ENCODE measurements at places on chromosomes 12 and 14.

GRCh38 chr14:32824195-32824594 is 114.5 kb upstream of the NPAS3 start:
- no peak for DNase-seq

GRCh38 chr12:4450551-4451112 is 5.0 kb upstream of the FGF6 start:
- no peak for DNase-seq

DNA sequence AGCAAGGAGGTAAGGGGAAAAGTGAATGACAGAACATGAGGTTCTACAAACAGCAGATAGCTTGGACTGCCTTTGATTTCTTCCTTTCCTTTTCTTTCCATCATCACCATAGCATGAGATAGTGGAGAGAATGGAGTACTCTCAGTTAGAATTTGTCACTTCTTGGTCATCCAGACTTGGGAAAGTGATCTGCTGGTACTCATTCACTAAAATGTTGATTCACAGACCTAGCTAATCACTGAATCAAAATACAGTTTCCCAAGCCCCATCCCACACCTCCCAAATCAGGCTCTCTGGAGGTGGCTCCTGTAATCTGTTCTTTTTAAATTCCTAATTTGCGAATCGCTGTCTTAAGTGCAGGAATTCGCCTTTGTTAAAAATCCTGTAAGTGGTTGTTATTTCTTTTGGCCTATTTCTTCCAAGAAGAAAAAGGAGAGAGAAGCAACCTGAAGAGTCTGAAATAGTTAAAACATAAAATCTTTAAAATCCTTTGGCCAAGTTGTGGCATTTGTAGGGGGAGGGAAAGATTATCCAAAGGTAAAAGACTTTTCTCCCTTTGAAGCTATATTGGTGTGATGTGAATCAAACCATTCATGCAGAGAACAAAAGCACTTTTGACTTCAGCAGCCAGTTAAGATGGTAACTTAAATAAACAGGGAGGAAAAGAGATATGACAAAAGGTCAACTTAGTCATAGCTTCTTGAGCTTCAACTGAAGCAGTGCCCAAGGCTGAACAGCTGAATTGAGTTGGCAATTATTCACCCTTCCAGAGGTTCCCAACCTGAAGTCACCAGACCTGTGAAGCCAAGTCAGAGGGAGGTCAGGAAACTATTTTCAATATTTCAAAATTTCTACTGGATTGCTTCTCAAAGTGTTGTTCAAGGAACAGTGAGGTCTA is 255.1 kb upstream of the KRR1 start:
- DNase-seq: no peak

GRCh38 chr12:96034621-96035282 is 635 bp downstream of the LTA4H start:
- DNase-seq: no peak

DNA sequence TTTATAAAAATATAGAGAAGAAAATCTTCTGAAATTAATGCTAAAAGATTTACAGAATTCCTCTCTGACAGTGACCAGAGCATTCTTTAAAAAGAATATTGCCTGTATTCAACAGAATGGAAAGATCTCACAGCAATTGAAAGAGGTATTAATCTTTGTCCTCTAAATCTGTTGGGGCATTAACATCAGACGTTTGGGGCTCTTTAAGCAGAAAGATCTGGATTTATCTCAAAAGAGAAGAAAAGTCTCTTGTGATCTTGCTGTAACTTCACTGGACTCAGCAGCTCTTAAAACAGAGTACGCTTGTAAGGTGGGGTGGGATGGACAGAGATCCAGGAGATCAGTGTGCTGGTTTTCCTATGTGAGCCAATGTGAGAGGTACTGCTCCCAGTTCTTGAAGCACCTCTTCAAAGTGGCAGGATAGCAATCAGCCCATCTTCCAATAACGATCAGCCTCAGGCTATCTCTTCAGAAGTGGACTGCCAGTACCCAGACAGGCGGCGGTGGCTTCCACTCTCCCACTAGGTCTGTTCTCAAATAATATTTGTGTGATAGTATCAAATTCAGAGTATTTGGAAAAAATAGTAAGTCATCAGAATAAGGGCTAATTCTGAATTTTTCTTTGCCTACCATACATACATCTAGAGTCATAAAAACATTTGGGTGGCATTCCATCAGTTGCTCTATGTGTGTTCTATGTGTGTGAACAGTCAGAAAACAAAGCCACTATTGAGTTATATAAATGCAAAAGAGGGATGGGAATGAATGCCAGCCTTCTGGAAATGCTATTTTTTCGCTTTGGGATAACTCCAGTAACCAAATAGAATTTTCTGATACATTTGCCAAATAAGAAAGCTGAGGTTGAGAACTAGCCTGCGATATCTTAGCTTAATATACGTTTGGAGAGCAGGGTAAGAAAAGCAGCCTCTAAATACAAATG is 237.4 kb upstream of the RGS6 start:
- DNase-seq: no peak

GRCh38 chr14:89673512-89674225 is 256.6 kb upstream of the FOXN3 start:
- no peak for DNase-seq

DNA sequence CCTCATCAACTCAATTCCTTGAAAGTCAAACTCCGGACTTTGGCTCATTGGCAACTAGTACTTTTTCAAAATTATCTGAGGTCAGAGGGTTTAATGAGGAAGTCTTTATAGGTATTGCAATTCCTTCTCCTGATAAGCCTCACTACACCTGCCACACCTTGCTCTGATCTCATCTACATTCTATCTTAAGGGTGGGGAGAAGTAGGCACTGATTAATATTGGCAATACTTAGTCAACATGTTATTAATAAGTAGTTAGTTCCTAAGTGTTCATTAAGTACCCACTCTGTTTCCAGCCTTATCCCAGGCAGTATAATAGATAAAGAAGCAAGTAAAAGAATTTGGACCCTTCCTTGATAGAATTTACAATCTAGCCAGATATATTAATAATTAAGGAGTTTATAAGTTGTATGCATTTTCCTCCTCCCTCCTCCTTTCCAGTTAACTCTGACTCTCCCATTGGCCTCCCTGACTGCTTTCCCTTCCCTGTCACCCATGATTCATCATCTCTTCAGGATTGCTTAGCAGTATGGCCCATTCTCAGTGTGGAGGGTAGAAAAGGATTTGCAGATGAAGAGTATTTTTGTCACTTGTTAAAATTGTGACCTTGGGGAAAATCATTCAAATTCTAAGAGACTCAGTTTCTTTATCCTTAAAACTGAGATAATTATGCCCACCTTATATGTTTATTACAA is 231.0 kb upstream of the ATP2B1 start:
- DNase-seq: no peak

GRCh38 chr12:40312982-40313576 is 88.3 kb downstream of the LRRK2 start:
- no peak for DNase-seq

GRCh38 chr12:52007158-52007921 is 594 bp downstream of the TAMALIN start:
- DNase-seq: no peak

DNA sequence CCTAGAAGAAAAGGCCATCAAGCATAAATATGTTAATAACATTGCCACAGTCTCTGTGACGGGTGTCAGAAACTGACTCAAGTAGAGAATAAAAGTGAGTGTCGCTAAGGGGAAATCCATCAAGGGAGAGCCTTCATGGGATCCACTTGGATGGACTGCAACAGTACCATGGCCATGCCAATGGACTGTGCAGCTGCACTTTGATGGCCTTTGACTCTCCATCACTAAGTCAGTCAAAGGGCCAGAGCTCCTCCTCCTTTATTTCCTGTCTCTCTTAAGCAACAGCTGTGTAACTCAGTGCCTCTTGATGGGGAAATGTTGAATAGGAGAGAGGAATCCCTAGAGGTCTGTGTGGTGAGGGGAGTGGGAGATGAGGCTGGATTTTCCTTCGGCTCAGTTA is 335.2 kb downstream of the BMP4 start:
- no peak for DNase-seq

DNA sequence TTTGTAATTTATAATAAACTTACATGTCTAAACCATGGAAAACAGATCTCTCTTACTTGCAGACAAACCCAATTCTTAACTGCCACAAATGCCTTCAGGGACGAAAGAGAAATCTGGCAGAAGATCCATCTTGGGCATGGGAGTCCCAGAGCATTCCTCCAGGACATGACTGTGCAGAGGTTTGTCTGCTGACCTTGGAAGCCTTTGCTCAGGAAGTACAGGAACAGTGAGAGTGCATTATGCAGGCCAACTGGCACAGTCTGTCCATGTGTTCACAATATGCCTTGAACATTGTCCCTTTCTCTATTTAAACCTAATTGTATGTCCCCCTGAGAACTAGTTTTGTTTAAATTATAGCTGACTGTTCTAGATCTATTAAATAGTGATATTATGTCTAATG is 467.1 kb downstream of the ATP23 start:
- no peak for DNase-seq

- no peak for DNase-seq
Observed at GRCh38 chr14:22387776-22388241, 201.2 kb downstream of the DAD1 start.

DNA sequence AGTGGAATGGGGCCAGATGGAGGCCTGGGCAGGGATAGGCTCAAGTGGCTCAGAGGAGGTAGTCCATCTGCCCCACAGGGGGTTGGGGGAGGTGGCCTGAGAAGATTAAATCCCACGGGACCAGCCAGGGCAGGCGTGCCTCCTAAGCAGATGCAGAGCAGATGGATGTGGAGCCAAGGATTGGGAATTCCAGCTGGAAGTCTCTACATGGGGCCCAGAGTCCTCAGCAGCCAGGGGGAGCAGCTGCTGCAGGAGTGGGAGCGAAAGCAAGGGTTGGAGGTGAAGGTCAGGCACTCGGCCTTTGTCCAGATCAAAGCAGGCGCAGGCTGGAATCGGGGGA is 42.4 kb upstream of the VRK1 start:
- DNase-seq: no peak
